Thyroid gland (tissue), 4 donors: ENCODE measurements at places on chromosomes 11 and 22.

- no peak for DNase-seq
Measured at GRCh38 chr22:37047006-37047405, 4.5 kb upstream of the KCTD17 start.

GRCh38 chr11:67397536-67397935, 4.1 kb downstream of the PPP1CA start:
- no peak for DNase-seq

GRCh38 chr11:71406681-71407080, 41.5 kb downstream of the DHCR7 start:
- DNase-seq, result no peak

DNA sequence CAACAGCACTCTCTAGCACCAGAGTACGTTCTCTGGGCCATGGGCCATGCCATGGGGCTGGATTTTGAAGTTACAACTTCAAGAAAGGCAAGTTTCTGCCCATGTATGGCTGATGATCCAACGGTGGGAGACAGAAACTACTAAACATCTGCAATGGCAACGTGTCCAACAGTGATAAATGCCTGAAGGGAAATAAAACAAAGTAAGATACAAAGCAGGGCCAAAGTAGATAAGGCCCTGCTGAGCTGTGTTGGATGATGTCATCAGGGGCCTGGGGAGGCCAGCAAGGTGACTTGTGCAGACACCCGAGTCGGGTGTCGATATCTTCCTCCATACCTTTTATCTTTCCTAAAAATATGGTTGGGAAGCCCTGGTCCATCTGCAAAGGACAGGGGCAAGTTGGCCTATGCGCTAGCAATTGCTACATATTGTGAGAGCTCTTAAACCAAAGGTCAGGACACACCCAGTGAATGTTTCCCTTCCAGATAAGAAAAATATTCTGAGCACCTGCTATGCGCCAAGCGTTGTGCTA, 487.2 kb downstream of the MN1 start:
- DNase-seq, result no peak

- no peak for DNase-seq
Measured at GRCh38 chr11:43923406-43924111, 18.9 kb upstream of the C11orf96 start.
